T-helper 17 cell (primary cell): ENCODE measurements at places on chromosomes 3 and 15. TPM values are rescaled to one million over a fixed set of nuclear protein-coding genes. Genes with fewer than 3 reads are reported as not detected.

The ALDH1L1 gene
- total RNA-seq, result not detected

The SPSB4 gene
- not detected for total RNA-seq

DNA sequence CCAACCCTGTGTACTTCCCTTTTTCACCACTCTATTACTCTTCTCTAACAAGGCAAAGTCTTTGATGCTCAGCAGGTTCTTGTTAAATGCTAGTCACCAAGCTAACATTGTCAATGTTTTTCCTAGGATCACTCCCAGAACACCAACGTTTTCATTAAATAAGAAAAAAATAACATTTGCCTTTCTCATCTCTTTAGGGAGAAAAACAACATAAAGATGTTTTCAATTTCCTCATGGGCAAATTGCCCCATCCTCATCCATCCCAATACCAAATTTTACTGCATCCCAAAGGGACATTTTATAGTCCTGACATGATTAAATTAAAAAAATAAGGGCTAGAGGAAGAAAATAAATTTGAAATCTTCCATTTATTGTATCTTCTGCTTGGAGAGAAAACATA, 106.5 kb downstream of the SUCNR1 start:
- no peaks in the 10 kb centered on the region for H3K27me3 ChIP-seq
- no peaks in the 10 kb centered on the region for H3K4me1 ChIP-seq
- no peak overlapping the region for H3K27ac ChIP-seq
- no peaks in the 10 kb centered on the region for H3K36me3 ChIP-seq

DNA sequence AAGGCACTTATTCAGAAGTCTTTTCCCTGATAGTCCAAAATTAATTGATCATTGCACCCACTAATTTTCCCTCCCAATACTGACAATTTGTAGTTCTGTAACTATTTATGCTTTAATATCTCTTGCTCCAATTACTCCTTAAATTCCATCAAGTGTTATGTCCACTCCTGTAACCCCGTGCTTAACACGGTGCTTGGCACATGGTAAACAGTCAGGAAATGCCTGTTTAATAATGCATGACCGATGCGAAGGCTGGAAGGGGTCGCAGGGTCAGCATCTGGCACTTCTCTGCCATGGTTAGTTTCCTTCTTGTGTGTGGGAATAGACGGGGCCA, 553 bp upstream of the SEC22A start:
- no peaks in the 10 kb centered on the region for H3K36me3 ChIP-seq
- H3K27me3 ChIP-seq, result no peaks in the 10 kb centered on the region
- no peak for DNase-seq
- H3K4me3 ChIP-seq, result peak overlapping the region; percentile 86
- H3K27ac ChIP-seq, result peak overlapping the region; percentile 96

The PLA2G4F gene
- not detected for total RNA-seq
